ENCODE measurements at places on chromosomes 4 and X. TPM values are rescaled to one million over a fixed set of nuclear protein-coding genes. Genes with fewer than 3 reads are reported as not detected.

DNA sequence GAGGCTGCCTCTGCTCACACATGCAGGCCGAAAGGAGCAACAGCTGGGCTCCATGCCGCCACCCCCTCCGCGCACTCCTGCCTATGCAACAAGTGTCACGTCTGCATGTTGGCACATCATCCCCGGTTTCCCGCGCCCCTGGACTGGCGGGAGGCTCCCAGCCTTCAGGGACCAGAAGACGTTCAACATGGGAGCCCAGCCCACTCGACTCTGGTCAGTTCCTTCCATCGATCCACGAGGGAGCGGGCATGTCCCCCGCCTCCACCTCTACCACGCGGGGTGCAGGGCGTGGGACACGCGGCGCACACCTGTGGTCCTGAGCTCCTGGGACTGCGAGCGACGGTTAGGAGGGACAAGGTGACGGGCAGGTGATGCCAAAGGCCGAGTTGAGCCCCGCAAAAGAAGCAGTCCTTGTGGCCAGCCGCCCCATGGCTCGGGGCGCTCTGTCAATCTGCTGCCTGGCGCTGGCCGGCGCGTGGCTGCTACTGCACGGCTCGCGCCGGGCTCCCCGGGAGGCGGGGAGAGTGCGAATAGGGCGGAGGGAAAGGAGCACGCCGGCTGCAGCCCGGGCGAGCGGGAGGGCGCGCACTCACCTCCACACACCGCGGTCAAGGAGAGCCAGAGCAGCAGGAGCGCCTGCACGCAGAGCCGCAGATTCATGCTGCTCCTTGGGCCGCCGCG lies 645 bp downstream of the APLN start:
- no peak for DNase-seq

DNA sequence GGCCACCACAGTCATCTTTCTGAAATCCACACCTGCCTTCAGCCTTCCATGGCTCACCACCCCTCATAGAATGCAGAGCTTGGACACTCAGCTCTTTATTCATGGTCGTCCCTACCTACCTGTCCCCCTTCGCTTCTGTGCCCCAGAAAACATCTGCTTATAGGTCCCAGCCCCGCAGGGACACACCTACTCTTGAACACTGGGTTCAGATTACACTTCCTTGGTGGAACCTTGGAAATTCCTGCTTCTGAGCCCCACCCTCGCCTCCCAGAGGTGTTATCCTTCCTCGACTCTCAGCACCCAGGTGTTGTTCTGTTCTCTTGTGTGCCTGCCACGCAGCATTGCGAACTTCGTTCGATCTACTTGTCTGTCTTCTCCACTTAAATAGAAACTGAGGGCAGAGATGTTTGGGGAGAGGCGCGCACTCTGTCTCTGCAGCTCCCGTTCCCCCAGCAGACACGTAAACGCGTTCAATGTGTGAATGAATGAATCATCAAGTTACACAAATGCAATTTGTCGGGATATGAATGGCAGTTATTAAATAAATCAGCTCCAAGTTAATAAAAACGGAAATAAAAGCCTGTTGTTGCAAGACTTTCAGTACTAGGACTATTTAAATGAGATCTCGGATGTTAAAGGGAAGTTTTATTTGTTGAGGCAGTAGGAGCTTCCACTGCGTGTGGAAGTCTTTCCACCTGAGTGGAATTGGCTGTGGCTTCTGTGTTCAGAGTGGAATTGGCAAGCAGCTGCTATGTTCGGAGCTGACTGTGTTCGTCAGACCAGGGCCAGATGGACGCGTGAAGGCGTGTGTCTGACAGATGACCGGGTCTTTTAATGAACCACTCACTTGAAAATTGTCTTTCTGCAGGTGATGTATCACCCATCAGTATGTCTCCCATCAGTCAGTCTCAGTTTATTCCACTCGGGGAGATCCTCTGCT lies 95.6 kb downstream of the STOX2 start:
- no peak for DNase-seq

- no peak for DNase-seq
Measured at GRCh38 chrX:118520216-118521206, 24.9 kb downstream of the DOCK11 start.

GRCh38 chrX:71466979-71467523 lies 65.9 kb upstream of the OGT start:
- DNase-seq = no peak

GRCh38 chrX:2523911-2524310 lies 23.1 kb upstream of the DHRSX start:
- DNase-seq = no peak

- DNase-seq = no peak
Measured at GRCh38 chr4:94695384-94695783, 62.4 kb upstream of the BMPR1B start.

DNA sequence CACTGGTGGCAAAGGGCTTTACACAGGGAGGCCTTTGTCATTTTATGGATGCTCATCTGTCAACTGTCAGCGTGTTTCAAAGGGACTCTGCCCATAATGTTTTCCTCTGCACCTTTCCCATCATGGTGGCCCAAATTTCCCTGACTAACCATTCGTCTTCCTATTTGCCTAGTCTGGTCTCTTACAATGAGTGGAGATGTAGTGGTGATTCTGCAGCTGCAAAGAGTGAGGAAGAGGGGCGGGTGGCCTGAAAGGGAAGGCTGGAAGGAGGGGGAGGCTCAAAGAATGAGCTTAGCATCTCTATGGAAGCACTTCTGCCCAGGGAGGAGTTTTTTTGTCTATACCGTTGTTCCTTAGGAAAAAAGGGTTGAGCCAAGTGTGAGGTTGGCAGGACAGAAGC lies 447.5 kb downstream of the NKX6-1 start:
- DNase-seq = no peak

GRCh38 chr4:175499735-175500352 lies 312.2 kb downstream of the GPM6A start:
- no peak for DNase-seq

DNA sequence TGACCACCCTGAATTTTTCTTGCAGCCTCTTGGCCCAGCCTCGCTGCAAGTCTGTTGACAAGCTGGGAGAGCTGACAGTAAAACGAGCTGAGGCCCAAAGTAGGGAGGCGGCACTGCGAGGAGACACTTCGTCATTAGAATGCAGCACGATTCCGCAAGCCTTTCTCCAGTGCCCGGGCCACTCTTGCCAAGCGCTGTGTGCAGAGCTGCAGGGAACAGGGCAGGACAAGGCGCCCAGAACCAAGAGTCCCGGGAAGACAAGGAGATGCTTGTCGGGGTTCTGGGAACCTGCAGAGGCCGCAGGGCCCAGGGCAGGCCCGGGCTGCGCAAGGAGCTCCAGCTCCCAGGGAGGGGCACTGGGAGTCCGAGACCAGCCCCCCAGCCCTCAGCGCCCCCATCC lies 187.1 kb downstream of the BCOR start:
- DNase-seq = no peak

GRCh38 chr4:55742655-55743202 lies 76.9 kb upstream of the EXOC1L start:
- DNase-seq = no peak

DNA sequence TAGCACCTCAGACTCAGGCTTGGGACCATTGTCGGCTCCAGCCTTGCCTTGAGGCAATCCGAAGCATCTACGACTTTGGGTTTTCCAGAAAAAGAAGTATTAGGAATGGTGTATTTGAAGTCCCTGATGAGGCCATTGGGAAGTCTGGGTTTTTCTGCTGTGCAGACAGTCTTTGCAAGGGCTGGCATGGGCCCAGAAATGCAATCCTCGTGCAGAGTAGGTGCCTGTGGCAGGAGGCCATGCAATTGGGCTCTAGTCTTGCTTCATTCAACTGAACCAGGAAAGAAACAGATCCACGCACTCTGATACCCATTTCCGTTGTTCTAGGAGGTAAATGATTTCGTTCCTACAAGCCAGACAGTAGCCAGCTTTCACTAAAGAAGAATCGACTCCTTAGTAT lies 12.4 kb downstream of the ZFP92 start:
- DNase-seq = no peak

GRCh38 chrX:125765347-125765746 lies 400.7 kb downstream of the DCAF12L2 start:
- no peak for DNase-seq

DNA sequence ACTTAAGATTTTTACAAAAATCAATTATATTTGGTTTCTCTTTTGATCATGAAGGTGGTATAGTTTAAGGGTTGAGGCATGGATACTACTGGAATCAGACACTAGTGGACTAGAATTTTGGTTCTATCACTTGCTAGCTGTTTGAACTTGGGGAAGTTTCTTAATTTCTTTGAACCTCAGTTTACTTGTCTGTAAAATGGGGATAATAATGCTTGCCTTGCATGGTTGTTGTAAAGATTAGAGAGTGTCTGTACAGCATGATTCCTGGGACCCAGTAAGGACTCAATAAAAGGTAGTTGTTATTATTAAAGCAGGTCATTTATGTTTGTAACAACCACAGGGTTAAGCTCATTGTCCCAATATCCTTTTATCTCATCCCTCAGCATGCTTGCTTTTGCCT lies 36.0 kb downstream of the TMEM164 start:
- DNase-seq = no peak

DNA sequence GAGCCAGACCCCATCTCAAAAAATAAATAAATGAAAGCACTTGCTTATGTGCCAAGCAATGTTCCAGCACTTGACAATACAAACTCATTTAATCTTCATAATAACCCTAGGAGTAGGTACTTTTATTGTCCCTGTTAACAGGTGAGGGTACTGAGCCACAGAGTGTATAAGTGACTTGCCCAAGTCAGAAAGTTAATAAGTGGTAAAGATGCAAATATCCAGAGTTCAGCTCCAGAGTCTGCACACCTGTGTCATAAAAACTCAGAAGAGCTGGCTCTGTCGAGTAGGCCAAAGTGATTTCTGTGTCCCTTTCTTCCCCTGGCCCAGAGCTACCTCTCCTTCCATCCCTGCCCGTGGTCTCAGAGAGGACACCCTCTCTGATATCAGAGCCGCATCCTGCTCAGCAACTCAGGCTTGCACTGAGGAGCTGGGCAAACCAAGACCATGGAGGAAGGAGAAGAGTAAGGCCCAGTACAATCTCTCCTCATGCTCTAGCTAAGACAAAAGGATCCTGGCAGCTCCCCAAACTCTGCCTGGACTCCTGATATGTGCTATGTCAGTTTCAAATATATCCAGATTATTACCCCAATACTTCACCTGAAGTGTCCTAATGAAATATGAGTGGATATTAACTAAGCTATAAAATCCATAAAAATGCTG lies 136.3 kb downstream of the HS6ST2 start:
- DNase-seq = no peak

- no peak for DNase-seq
Measured at GRCh38 chrX:49192722-49193328, 6.7 kb upstream of the PRICKLE3 start.

DNA sequence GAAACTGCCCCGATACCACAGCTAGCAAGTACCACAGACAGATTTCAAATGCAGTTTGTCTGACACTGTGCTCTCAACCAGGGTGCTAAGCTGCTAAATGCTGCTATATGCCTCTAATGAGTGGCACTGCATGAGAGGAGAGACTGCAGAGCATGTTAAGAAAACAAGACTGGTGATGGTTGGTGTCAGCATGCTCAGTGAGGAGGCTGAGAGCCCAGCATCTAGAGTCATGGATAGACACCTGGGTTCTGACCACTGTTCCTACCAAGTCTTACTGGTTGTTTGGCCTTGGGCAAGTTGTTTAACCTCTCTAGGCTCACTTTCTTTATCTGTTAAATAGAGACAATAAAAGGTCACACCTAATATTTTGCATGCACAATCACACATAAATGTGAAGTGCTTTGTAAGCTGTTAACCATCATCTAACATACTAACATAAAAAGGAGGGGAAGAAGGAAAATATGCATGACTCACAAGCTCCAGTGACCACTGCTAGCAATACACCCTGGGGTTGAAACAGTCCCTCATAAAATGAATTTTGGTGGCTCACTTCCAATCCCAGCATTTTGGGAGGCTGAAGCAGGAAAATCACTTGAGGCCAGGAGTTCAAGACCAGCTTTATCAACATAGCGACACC lies 20.7 kb downstream of the HHIP start:
- no peak for DNase-seq

- DNase-seq = peak; percentile 20
Measured at GRCh38 chr4:103046416-103047290, 27.1 kb upstream of the SLC9B1 start.

GRCh38 chrX:151988706-151989299 lies 14.3 kb upstream of the GABRE start:
- no peak for DNase-seq

DNA sequence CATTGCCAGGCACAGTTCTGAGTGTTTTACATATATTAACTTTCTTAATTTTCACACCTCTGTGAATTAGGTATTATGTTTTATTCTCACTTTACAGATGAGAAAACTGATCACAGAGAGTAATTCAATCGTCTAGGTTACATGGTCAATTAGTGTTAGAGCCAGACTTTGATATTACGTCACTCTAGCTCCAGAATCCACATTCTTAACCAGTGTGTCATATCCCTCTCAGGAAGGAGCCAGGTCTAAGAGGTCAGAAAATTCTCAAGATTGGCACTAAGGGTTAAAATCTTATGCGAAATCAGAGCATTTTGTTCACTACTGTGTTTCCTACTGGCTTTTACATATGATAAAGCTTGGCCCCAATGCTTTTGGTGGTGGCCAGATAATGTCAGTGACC lies 7.4 kb downstream of the DMP1 start:
- no peak for DNase-seq

DNA sequence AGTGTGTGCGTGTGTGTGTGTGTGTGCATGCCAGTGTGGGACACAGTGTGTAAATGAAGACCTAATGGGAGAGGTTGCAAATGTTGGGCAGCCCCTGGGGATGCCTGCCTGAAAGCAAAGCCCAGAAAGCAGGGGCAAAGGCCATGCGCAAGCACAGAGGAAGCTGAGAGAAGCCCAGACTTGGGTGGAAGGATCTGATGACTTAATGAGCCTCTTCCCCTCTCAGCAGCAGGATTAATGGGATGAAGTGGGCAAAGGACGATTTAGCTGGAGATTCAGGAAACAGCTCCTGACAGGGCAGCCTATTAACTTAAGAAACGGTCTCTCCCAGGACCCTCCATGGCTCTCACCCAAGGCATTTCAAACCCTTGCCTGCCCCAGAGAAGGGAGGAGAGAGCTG lies 107.3 kb downstream of the EFNB1 start:
- no peak for DNase-seq

DNA sequence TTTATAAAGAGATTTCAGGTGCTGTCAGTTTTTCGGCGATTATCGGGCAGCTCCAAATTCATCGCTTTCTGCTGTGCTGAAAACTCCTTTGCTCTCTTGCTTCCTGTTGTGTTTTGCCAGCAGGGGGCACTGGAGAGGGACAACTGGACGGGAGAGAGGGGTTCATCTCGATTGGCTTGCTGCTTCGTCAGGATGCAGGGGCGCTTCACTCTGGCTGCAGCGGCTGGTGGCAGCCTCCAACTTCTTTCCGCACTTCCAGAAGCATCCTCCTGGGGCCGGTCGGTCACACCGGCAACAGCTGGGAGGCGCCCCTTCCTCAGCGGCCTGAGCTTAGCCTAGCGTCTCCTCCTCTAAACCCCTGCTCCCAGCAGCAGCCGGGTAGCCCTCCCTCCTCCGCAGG lies 29.5 kb downstream of the MSL3 start:
- no peak for DNase-seq

- DNase-seq = no peak
Measured at GRCh38 chrX:134365904-134366303, 94.1 kb upstream of the HPRT1 start.

GRCh38 chr4:106650701-106651100 lies 282.1 kb upstream of the GIMD1 start:
- DNase-seq = no peak

DDIT4L gene
- not detected for total RNA-seq

CFP gene
- total RNA-seq = 0.59 TPM

WAS gene
- 0.82 TPM for total RNA-seq

POU3F4 gene
- total RNA-seq = not detected

PAGE5 gene
- total RNA-seq = not detected

TEX13B gene
- total RNA-seq = not detected

YIPF7 gene
- total RNA-seq = not detected

FAAH2 gene
- total RNA-seq = 0.10 TPM

All from Panc1 (cell line).